Stomach (tissue), 19 donors: ENCODE measurements at places on chromosomes 1 and 21.
A peak's percentile ranks its signal among the peaks of the same experiment; 100 is the strongest.

- DNase-seq = no peak
These were observed 60.8 kb upstream of the PRKACB start for GRCh38 chr1:84083307-84083706.

DNA sequence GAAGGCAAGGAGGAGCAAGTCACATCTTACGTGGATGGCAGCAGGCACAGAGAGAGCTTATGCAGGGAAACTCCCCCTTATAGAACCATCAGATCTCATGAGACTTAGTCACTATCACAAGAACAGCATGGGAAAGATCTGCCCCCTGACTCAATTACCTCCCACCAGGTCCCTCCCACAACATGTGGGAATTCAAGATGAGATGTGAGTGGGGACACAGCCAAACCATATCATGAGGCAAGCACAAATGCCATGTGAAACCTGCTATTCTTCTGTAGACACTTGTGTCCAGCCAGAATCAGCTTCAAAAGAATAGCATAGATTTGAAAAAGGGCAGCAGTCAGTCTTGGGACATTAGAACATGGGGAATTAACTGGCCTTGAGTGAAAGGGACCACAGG lies 32.2 kb upstream of the UBE2U start:
- DNase-seq = no peak

- DNase-seq = no peak
These were observed 8.7 kb upstream of the TDRD10 start for GRCh38 chr1:154493276-154493675.

DNA sequence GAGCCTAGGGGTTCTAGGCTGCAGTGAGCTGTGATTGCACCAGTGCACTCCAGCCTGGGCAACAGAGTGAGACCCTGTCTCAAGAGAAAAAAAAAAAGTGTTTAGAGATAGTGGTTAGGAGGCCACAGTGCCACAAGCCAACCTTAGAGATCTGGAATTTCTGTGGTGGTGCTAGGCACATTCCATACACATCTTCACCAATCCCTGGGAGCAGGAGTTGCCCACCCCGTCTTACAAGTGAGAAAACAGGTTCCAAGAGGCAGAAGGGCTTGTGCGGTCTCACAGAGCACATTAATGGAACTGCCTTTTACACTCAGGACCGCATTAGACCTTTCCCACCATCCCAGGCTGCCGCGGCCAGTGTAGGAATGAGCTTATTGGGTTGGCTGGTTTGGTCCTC lies 93.2 kb downstream of the EPHB2 start:
- DNase-seq = no peak

DNA sequence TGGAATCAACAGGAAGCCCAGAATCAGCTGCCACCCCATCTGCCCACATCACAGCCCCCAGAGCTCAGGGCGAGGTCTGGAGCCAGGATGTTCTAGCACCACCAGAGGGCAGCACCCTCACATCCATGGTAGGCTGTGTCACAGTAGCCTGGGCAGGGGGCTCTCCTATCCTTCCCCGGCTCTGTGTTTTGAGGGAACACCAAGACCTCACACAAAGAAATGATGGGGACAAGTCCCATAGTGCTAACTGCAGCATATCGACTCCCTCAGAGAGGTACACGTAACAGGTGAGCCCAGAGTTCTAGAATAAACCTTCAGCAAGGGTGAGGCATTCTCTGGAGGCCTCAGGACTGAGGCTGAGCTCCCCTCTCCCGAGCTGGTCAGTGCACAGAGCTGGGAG lies 2.3 kb upstream of the KCNC4 start:
- DNase-seq = peak; percentile 89

- DNase-seq = no peak
These were observed 49.6 kb downstream of the SLC37A1 start for GRCh38 chr21:42563261-42563660.

DNA sequence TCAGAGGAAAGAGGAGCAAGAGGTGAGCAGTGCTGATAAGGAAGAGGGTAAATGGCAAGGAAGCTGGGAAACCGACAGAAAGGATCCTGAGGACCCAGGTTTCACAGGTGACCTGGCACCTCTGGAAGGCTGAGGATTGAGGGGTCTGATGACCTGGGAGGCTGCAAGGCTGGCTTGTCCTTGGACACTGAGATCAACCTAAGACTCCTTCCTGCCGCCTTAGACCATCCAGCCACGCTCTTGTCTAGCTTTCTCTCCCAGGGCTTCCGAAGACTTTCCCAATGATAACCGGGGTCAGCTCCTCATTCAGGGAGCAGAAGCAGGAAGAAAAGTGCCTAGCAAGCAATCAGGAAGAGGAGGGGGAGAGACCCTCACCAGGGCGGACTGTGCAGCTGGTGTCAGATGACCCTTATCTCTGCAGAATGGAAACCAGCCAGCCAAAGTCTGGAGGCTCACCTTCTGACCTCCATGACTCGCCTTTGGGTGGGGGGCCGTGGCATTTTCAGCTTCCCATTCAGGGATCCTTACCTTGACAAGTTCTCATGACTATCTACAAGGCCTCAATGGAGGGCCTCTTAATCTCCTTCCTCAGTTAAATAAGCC lies 77.7 kb downstream of the CAPZB start:
- DNase-seq = no peak

DNA sequence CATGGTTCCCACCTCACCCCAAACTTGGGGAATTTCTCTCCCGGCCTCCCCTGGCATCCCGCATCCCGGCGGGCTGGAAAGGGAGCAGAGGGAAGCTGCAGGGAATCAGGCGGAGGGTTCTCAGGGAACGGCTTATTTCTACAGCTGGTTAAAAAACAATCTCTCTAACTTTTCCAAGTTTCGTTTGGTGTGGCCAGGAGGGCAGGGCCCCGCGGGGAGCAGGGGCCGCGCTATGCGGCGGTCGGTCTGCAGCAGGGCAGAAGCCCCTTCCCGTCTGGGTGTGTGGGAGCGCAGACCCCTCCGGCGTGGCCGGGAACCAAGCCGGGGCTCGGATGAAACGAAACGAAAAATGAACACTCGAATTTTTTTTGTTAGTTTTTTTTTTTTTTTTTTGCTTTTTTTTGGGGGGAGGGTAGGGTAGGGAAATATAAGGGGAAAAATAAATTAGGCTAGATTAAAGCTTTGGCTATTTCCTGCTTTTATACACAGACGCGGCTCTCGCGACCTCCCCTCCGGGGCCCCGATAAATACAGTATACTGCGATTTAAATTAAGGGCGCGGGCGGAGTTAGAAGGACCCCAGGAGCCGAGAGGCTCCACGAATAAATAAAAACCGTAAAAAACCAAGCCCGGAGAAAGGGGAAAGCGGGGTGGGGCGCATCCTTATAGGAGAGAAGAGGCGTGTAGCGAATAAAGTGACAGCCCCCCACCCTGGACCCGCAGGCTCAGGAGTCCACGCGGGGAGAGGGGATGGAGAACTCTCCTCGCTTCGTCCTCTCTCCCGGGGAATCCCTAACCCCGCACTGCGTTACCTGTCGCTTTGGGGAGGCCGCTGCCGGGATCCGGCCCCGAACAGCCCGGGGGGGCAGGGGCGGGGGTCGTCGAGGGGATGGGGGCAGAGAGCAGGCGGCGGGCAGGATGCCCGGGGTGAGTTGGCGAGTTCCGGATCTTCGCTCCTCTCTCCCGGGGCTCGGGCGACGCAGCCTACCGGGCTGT lies 2.1 kb downstream of the POU3F1 start:
- no peak for DNase-seq

GRCh38 chr1:209432443-209432825 lies 151.1 kb upstream of the CAMK1G start:
- no peak for DNase-seq

DNA sequence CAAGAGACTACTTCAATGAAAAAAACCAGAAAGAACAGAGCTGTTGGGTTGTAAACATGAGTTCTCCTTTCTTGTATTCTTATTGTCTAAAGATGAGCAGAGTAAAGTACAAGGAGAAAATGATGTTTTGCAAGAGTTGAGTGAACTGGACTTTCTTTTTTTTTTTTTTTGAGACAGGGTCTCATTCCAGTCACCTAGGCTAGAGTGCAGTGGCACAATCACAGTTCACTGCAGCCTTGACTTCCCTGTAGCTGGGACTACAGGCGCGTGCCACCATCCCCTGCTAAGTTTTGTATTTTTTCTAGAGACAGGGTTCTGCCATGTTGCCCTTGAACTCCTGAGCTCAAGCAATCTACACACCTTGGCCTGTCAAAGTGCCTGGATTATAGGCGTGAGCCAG lies 7.1 kb upstream of the IVNS1ABP start:
- DNase-seq = no peak

DNA sequence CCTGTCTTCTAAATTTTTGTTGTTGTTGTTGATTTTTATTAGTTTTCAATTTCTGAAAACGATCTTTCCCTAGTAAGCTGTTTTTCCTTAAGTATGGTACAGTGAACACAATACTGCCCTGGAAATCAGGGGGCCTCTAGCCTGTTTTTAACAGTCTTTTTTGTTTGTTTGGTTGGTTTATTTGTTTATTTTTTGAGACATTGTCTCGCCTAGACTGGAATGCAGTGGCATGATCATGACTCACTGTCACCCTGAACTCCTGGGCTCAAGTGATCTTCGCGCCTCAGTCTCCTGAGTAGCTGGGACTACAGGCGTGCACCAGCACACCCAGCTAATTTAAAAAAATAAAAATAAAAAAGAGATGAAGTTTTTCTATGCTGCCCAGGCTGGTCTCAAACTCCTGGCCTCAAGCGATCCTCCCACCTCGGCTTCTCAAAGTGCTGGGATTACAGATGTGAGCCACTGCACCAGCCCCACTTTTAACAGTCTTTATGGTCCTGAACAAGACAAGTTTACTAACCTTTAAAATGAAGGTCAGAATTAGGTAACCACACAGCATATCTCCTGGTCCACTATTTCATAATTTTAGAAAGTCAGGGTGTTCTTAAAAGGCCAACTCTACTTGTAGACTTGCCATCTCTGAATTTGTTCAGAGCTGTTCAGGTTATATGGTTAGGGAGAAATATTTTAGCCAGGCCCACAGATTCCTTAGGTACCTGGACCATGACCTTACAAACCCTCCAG lies 35.4 kb downstream of the TBCE start:
- DNase-seq = no peak
